ENCODE measurements at places on chromosomes 13 and 19. TPM values are rescaled to one million over a fixed set of nuclear protein-coding genes. Genes with fewer than 3 reads are reported as not detected.

FUT1 gene
- 0.03 TPM for total RNA-seq

SELENOV gene
- not detected for total RNA-seq

PGLYRP2 gene
- not detected for total RNA-seq

HSD17B14 gene
- total RNA-seq = 0.59 TPM

OLFM2 gene
- total RNA-seq = 31.8 TPM

C19orf81 gene
- not detected for total RNA-seq

MAP4K1 gene
- total RNA-seq = 0.13 TPM

PSG3 gene
- total RNA-seq = not detected

RDH8 gene
- not detected for total RNA-seq

NKPD1 gene
- total RNA-seq = 0.10 TPM

GRCh38 chr13:31073859-31074718, 87.6 kb downstream of the HSPH1 start:
- no peak for DNase-seq

DNA sequence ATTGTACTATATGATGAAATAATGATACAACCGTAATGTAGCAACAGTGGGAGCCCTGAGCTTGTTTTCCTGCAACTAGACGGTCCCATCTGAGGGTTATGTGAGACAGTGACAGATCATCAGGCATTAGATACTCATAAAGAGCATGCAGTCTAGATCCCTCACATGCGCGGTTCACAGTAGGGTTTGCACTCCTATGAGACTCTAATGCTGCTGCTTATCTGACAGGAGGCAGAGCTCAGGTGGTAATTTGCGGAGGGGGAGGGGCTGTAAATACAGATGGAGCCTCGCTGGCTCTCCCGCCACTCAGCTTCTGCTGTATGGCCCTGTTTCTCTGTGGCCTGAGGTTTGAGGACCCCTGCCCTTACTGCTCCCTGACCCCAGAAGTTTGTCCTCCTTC, 13.7 kb downstream of the EPHX3 start:
- no peak for DNase-seq

- peak; percentile 32 for DNase-seq
Observed at GRCh38 chr19:34173193-34173956, 1.1 kb downstream of the LSM14A start.

DNA sequence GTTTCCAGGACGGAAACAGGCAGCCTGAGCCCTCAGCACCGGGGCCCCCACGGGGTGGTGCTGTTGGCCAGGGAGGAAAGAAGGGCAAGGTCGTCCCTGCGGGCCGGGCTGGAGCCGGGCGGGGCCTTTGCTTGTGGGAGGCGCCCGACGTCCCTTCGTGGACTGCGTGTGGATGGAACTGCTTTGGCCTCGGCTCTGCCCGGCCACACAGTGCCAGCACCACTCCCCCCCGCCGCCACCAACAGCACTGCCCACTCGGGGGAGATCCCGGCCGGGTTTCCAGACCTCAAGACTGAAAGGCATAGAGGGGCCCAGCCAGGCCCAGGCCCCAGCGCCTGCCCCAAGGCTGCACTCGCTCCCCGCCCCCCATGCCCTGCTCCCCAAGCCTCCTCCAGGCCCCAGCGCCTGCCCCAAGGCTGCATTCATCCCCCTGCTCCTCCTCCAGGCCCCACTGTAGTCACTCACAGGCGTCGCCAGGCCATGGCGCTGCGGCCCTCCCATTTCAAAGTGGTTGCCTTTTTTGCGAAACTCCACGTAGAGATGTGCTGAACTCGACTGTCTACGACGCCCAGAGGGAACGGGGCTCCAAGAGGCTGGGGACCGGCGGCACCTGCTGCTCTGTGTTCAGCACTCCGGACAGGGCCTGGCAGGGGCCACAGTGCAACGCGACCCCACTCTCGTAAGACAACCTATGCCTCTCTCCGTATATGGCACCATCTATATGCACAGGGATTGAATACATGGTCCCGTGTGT, 22.5 kb downstream of the C13orf46 start:
- peak; percentile 62 for DNase-seq

DNA sequence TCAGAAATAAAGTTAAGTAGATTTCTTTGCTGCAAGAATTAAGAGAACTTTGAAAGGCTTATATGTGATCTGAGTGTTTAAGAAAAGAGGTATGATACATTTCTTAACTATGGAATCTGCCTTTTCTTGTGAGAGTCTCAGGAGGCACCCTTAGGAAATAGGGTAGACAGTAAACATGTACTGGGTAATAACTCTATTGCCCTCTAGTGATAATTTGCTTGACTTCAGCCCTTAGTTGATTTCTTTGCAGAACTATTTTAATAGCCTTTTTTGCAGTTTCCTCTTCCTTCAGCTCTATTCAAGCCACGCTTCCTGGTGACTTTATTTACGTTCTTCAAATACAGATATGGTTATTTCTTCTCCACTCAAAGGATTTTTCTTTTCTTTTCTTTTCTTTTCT, 37.0 kb upstream of the CCNA1 start:
- peak; percentile 50 for DNase-seq

DNA sequence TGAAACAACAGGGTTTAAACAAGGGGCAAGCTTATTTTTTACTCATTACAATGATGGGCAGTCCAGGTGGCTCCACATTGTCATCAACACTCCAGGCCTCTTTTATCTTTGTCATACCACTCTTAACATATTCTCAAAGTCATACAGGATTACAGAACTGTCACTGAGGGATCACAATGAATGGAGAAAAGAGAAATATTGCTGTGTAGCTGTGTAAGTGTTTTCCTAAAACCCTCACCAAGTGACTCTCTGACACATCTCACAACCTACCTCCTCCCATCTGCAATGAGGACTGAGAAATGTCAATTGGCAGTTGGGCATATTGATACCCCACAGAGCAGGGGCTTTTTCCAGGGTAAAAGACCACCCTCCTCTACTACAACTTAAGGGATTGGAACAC, 562.1 kb downstream of the TBC1D4 start:
- no peak for DNase-seq

GRCh38 chr13:72437458-72437857, 290.0 kb downstream of the MZT1 start:
- no peak for DNase-seq

GRCh38 chr13:100721885-100722512, 47.4 kb upstream of the TMTC4 start:
- peak; percentile 66 for DNase-seq

DNA sequence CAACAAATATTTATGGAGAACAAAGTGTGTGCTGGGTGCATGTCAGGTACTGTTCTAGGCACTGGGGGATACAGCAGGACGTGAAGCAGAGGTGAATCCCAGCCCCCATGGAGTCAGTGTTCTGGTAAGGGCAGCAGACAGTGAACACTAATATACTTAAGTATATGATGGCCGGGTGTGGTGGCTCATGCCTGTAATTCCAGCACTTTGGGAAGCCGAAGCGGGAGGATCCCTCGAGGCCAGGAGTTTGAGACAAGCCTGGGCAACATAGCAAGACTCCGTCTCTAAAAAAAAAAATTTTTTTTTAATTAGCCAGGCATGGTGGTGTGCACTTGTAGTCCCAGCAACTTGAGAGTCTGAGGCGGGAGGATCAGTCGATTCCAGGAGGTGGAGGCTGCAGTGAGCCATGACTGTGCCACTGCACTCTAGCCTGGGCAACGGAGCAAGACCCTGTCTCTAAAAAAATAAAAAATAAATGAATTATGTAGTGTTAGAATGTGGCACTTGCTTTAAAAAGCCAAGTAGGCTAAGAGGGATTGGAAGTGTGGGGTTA, 22.6 kb downstream of the CHST8 start:
- DNase-seq = no peak

DNA sequence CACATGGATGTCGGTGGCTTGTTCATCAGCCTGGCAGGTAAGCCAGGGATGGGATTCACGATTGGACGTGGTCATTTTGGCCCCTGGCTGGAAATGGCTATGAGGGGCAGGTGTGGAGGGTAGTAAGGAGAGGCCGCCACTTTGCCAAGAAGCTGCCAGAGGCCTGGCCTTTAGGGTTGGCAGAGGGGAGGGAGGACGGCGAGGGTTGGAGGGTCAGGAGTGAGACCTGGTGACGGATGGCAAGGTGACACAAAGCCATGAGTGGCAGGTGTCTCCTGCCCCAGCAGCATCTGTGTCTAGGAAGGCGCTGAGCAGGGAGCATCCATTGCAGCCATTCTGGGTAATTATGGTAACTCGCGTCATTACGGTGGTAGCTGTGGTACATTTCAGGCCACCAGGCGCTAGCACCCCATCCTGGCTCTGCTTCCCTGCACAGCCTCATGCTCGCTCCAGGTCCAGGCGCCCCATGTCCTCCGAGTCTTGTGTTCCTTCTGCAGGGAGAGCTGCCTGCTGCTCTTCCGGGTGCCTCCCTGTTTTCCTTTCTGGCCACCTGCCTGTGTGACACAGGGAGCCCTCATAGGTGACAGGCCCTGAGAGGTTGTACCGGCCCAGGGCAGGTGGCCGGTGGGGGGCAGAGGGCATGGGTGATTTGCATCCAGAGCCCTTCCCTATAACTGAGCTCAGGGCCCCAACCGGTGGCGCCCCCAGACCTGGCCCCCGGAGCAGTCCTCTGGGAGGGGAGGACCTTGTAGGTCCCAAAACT, 4.2 kb downstream of the SSBP4 start:
- DNase-seq = no peak

DNA sequence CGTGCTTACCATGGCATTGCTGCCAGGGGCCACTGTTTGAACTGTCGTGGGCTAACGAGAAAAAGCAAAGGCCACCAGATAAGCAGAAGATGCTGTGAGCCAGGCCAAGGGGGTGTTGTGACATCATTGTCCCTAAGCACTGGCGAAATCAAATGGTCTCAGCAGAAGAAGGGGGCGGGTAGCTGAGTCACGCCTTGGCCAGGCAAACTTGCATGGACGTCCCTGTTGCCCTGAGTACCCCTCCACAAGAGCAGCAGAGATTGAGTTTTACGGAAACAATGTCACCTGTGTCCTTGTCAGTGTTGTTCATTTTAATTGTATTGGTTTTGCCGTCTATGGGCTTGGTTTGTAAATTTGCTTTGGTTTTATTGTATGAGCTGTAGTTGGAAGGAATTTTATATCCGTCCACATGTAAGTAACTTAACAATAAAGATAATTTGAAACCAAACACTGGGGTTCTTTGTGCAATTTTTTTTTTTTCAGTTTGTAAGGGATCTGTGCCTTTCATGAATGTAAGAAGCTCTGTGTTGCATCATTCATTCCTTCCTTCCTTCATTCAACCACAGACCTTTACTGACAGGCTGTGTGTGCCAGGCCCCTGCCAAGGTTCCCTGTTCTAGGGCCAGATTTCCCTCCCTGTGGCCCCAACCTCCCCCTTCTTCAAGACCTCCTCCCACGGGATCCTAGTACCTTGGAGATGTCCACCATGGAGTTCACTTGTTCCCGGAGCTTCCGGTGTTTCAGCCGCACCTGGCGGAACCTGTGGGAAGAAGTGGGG, 12.3 kb downstream of the KCNN4 start:
- DNase-seq = no peak

DNA sequence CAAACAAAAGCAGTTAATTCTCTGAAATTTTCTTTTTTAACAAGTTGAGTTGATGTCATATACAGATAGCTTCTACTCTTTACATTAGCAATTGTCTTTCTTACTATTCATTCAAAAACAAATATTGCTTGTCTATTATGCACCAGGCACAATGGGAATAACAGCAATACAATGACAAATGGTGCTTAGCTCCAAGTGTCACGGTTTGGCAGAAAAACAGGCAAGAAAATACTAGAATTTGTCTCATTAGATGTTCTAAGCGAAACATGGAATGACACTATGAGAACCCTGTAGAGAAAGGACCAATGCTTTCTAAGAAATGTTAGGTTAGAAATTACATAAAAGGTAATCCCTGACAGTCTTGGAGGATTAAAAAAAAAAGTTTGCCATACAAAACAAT, 187.6 kb downstream of the PCDH9 start:
- no peak for DNase-seq

GRCh38 chr19:55312621-55313512, 12.3 kb downstream of the TMEM150B start:
- no peak for DNase-seq

DNA sequence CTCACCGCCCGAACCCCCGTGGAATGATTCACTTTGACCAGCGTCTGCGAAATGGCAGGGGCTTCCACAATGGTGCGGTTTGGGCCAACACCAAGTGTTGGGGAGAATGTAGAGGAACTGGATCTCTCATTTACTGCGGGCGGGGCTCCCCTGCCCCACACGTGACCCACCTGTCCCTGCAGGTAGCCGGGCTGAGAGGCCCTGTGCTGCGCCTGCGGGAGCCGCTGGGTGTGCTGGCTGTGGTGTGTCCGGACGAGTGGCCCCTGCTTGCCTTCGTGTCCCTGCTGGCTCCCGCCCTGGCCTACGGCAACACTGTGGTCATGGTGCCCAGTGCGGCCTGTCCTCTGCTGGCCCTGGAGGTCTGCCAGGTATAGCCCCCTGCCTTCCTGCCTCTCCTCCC, 5.8 kb upstream of the FLT3LG start:
- DNase-seq = no peak

- peak; percentile 39 for DNase-seq
Observed at GRCh38 chr13:87128036-87128435, 543.1 kb upstream of the SLITRK5 start.

DNA sequence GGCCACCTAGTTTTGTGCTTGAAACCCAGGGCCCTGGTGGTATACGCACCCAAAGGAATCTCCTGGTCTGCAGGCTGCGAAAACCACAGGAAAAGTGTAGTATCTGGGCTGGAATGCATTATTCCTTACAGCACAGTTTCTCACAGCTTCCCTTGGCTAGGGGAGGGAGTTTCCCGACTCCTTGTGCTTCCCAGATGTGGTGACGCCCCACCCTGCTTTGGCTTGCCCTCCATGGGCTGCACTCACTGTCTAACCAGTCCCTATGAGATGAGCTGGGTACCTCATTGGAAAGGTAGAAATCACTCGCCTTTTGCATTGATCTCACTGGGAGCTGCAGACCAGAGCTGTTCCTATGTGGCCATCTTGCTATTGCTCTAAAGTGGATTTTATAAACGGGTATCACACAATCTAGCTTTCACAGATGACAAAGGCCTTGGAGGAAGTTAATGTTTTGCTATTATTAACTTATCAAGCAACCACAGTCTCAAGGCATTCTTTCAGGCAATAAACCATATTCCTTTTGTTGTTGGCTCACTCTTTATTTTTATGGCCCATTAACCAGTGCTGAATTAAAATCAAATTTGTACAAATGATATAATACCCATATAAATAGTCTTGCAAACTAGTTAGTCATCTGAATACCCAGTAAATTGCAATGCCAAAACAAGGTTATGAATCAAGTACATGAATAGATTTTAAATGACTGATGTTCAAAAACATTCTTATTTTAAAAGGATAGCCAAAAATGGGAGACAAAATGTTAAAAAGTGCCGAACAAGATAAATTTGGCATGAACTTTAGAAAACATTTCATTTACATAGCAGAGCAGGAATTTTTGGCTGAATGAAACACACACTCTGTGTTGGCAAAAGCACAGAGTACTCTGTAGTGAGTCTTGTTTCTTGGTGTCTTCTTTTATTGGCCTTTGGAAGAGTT, 475.4 kb upstream of the ARGLU1 start:
- DNase-seq = no peak

Data from myocyte (in vitro differentiated cells).